ENCODE measurements at places on chromosomes 3 and 15. TPM values are rescaled to one million over a fixed set of nuclear protein-coding genes. Genes with fewer than 3 reads are reported as not detected.

DNA sequence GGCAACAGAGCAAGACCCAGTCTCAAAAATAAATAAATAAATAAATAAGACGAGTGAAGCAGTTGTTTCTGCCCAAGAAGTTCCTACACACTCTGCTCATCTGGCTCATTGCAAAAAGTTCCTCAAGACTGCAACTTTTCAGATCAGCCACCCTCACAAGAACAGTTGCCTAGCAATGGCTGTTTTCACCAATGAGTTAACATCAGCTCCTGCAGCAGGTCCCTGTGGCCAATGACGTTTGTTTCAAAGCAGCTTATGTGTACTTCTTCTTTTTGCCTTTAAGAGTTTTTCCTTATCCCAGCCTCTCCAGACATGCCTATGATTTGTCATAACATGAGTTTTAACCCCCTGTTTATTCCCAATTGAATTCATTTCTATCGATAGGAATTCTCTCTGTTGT is 118.4 kb upstream of the SPRED1 start:
- DNase-seq, result no peak
- H3K36me3 ChIP-seq, result no peaks in the 10 kb centered on the region
- H3K4me1 ChIP-seq, result peaks cover 6% of the 10 kb centered on the region
- no peak overlapping the region for H3K4me3 ChIP-seq
- no peak overlapping the region for H3K27ac ChIP-seq

ATXN7 gene
- 27.7 TPM for total RNA-seq

RHCG gene
- total RNA-seq, result 0.60 TPM

DNA sequence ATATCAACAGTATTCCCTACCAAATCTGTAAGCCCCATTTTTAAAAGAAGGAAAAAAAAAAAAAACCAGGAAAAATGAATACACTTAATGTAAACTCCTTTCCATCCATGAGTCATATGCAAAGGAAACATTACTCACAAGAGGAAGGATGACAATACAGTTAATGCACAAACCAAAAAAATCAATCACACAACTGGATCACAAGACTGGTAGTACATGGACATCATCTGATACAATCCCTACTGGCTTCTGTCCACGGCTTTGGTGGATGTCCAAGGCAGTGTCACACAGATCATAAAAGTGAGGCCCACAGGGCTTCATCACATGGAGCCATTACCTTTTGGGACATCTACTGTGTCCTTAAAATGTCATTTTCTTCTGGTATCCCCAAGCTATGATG is 44.0 kb downstream of the SUCLG2 start:
- peak overlapping the region; percentile 59 for H3K27ac ChIP-seq
- no peaks in the 10 kb centered on the region for H3K27me3 ChIP-seq
- H3K4me1 ChIP-seq, result peaks cover 6% of the 10 kb centered on the region

PARP15 gene
- total RNA-seq, result 0.07 TPM

- H3K27ac ChIP-seq, result no peak overlapping the region
- no peaks in the 10 kb centered on the region for H3K27me3 ChIP-seq
- H3K4me1 ChIP-seq, result peaks cover 29% of the 10 kb centered on the region
- no peak overlapping the region for H3K4me3 ChIP-seq
These were observed 50.7 kb downstream of the ST6GAL1 start for GRCh38 chr3:186980989-186981388.

DNA sequence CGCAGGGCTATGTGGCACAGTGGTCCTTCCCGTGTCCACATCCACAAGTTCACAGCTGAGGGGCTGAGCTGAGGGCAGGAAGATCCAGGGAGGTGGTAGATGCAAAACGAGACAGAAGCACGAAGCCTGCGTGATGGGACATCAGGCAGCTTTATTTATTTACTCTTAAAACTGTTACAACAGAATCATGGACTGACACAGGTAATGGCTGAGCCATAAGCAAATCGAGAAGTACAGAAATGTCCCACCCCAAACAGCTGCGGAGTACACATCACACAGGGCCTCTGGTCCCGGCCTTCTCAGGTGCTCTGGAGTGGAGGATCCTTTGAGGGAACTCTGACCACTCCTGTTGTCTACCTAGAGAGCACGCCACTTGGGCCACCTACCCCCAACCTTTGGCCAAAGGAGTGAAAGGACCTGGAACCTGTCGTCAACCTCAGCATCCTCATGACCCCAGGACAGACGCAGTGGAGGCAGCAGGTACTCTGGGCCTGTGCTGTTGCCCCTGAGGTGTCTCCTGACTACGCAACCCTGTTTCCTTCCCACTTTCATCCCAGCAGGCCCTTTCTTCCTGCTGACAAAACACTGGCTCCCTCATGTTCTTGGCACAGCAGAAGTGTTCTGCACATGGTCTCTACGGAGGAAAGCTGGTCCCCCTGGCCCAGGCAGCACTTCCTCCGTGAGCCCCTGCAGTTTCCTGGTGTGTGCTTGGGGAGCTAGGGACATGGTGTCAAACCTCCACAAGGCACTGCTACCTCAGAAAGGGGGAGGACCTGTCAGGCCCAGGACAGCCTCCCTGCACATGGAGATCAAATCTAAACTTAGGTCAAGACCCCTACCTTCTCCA is 47.8 kb downstream of the DHX30 start:
- no peak overlapping the region for H3K4me3 ChIP-seq
- no peak for DNase-seq
- no peaks in the 10 kb centered on the region for H3K36me3 ChIP-seq

- no peaks in the 10 kb centered on the region for H3K36me3 ChIP-seq
- H3K4me1 ChIP-seq, result no peaks in the 10 kb centered on the region
- no peak for DNase-seq
- H3K27ac ChIP-seq, result no peak overlapping the region
These were observed 93.4 kb downstream of the CHSY1 start for GRCh38 chr15:101158166-101159095.

FSD2 gene
- total RNA-seq, result not detected

- no peaks in the 10 kb centered on the region for H3K27me3 ChIP-seq
- no peak for DNase-seq
- no peak overlapping the region for H3K4me3 ChIP-seq
These were observed 237.3 kb downstream of the IL5RA start for GRCh38 chr3:2872884-2873283.

MUC20 gene
- total RNA-seq, result 98.1 TPM

DNA sequence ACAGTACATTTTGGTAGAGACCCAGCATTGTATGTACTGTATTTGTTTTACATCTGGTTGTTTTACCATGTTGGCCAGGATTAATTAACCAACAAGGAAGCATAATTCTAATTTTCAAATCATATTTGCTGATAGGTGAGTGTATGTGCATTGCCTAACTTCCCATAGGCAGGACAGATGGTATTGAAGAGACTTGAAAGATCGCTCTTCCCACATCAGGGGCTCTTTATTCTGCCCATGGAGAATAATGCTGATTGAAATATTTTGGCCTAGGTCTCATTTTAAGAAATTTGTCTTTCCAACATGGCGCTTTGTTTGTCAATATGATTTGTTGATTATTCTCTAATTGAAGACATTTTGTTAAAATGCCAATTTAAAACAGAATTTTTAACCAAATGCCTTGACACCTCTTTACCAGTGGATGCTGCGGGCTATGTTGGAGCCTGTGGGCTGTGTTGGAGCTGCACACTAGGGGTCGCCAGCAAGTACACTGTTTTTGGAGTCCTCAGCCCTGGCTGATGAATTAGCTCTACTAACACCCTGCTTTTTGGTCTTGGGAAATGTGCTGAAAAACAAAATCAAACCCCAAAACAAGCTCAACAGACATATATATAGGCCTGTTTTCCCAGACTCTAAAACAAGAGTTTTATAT is 5.3 kb downstream of the P2RY12 start:
- H3K4me3 ChIP-seq, result no peak overlapping the region
- no peaks in the 10 kb centered on the region for H3K36me3 ChIP-seq
- no peaks in the 10 kb centered on the region for H3K27me3 ChIP-seq
- DNase-seq, result no peak
- no peak overlapping the region for H3K27ac ChIP-seq
- H3K4me1 ChIP-seq, result no peaks in the 10 kb centered on the region

DNA sequence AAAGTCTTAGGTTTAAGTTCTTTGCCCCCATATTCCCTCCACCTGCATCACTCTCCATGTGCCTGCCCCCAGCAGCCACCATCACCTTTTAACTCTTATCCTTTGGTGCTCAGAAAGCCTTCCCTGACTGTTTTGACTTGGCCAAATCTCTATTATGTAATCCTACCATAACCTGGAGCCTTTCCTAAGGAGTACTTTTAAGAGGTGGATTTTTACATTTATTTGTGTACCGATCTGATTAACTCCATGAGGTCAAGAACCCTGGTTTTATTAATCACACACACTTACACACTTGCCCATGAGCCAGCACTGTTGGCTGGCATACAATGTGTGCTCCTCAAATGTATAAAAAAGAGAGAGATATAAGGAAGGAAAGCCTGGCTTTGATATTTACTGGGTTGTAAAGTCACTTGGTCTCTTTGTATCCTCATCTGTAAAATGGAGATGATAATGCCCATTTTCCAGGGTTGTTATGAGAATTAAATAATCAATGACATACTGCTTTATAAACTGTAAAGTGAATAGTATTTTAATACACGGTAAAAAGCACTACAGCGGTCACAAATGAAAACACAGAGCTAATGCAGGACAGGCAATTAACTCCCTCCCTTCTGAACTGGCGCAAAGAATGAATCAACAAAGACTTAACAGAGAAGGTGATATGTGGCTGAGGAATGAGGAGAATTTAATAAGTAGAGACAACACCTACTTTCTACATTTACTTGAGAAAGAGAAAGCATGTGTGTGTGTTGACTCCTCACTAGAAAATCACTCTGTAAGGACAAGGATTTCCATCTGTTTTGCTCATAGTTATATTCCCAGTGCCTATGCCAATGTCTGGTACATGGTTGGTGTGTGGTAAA is 45.4 kb downstream of the ATP13A4 start:
- no peaks in the 10 kb centered on the region for H3K4me1 ChIP-seq
- H3K4me3 ChIP-seq, result no peak overlapping the region
- H3K27ac ChIP-seq, result no peak overlapping the region
- no peak for DNase-seq

GOLGA6L10 gene
- 2.3 TPM for total RNA-seq

GRCh38 chr3:66381626-66382025 is 119.2 kb downstream of the LRIG1 start:
- DNase-seq, result no peak
- no peaks in the 10 kb centered on the region for H3K36me3 ChIP-seq
- no peak overlapping the region for H3K27ac ChIP-seq

GOLGA8T gene
- not detected for total RNA-seq

DNA sequence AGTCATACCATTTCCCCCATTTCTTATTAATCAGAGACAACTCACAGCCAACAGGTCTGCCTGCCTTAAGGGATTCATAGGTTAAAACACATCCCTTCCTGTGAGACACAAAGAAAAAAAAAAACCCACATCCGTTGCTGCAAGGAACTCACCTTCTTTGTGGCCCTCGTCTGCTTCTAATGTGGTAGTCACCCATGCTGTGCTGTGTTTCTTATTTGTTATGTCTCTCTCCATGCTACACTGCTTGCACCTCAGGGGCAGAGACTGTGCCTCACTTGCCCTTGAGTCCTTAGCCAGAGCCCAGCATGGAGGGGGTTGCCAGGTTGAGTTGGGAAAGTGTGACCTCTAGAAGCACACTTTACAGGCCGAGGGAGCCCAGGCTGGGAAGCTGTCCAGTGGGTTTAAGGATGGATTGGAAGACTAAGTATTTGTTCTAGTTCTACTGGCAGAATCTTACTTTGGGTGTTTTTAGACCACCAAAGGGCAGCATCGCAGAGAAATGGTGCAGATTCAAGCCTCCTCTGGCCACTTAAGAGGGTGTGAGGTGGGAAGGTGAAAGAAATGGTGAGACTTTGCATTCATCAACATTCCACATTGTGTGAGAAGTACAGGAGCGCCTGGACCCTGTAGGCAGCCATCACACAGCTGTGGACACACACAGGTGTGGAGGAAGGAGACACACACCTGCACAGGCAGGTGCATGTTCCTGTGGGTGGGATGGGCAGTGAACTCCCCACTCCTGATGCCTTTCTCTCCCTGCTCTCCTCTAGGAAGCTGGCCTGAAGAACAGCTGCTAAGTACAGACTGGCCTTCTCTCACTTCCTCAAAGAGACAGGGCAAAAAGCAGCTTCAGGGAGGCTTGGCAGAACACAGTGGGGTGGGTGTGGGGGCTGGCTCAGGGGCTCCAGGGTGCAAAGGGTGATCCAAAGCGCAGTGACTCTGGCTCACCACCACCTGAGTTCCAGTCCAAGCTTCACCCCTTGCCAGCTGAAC is 48.8 kb downstream of the GLB1 start:
- H3K27ac ChIP-seq, result no peak overlapping the region
- no peaks in the 10 kb centered on the region for H3K4me1 ChIP-seq
- H3K27me3 ChIP-seq, result no peaks in the 10 kb centered on the region
- no peak overlapping the region for H3K4me3 ChIP-seq
- DNase-seq, result no peak
- no peaks in the 10 kb centered on the region for H3K36me3 ChIP-seq

DNA sequence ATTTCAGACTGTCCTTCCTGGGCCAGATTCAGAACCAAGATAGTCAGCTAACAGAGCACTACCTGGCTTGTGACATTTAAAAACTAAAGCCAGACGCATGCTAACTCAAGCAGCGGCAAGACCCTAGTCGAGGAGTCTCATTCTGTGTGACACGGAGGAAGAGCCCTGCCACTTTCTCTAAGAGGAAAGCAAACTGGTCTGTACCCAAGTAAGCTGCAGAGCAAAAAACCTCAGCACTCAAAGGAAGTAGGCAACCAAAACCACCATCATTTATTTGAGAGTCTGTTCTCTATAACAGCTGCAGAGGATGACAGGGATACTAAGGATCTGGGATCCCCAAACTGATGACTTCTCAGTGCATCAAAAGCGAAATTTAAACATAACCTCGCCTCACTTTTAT is 152.1 kb downstream of the OSBPL10 start:
- DNase-seq, result no peak
- H3K27me3 ChIP-seq, result no peaks in the 10 kb centered on the region
- no peaks in the 10 kb centered on the region for H3K36me3 ChIP-seq
- no peak overlapping the region for H3K27ac ChIP-seq
- no peak overlapping the region for H3K4me3 ChIP-seq

GRCh38 chr3:133531981-133532380 is 41.5 kb upstream of the CDV3 start:
- DNase-seq, result no peak
- H3K27ac ChIP-seq, result no peak overlapping the region
- peaks cover 18% of the 10 kb centered on the region for H3K4me1 ChIP-seq

DNA sequence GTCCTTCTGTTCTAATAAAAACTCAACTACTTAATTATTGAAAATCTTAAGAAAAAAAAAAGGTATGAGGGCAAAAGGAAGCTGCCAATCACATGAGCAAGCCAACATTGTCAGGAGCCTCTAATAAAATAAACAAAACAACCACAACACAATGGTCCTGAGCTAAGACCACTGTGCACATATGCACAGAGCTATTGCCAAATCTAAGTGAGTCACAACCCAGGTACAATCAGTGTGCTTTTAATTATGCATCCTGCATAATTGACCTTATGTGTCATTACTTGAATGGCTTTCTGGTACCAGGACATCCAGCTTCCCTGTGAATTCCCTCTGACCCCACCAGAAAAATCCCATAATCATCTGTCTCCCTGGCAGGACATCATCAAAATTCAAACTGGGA is 639.8 kb downstream of the MAGI1 start:
- H3K4me3 ChIP-seq, result no peak overlapping the region

Measured in PC-9 (cell line).